ENCODE measurements at places on chromosomes 13 and 19. TPM values are rescaled to one million over a fixed set of nuclear protein-coding genes. Genes with fewer than 3 reads are reported as not detected.

NAPSA gene
- 1.8 TPM for total RNA-seq

SIGLEC12 gene
- not detected for total RNA-seq

CEACAM7 gene
- not detected for total RNA-seq

C19orf67 gene
- not detected for total RNA-seq

PSG5 gene
- total RNA-seq, result 0.72 TPM

CABP5 gene
- not detected for total RNA-seq

SLC44A2 gene
- 5.6 TPM for total RNA-seq

KLK4 gene
- total RNA-seq, result not detected

POGLUT2 gene
- 6.7 TPM for total RNA-seq

LILRB3 gene
- total RNA-seq, result 0.05 TPM

PCSK4 gene
- total RNA-seq, result 0.74 TPM

CAMSAP3 gene
- total RNA-seq, result 4.6 TPM

PRR12 gene
- 30.5 TPM for total RNA-seq
